ENCODE measurements at places on chromosomes 6 and 20. TPM values are rescaled to one million over a fixed set of nuclear protein-coding genes. Genes with fewer than 3 reads are reported as not detected.
A peak's percentile ranks its signal among the peaks of the same experiment; 100 is the strongest.

The PGC gene
- not detected for total RNA-seq

The TSBP1 gene
- total RNA-seq = not detected

The LAMA5 gene
- 24.7 TPM for total RNA-seq

The THEMIS gene
- total RNA-seq = 0.42 TPM

The GCM1 gene
- not detected for total RNA-seq

DNA sequence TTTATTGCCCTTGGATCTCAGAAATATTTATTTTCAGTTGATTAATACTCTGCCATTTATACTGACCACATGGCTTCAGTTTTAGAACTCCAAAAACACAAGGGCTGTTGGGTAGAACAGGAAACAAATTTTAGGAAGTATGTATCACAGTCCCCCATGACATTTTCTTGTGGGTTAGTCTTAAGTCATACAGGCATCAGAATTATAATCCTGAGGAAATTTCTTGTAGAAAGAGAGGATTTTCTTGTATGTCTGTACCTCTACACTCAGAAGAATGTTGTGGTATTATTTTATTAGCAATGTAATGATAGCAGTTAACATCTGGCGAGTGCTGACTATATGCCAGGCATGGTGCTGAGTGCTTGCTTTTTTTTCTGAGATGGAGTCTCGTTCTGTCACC, 302.9 kb downstream of the CLIC5 start:
- H3K27ac ChIP-seq = no peak overlapping the region
- no peak overlapping the region for H3K4me3 ChIP-seq
- no peaks in the 10 kb centered on the region for H3K4me1 ChIP-seq
- DNase-seq = no peak
- no peaks in the 10 kb centered on the region for H3K36me3 ChIP-seq
- no peaks in the 10 kb centered on the region for H3K27me3 ChIP-seq

GRCh38 chr20:46651091-46651962, at the start of gene SLC13A3:
SLC13A3 (minus strand) TSS chr20:46651459; CDS start chr20:46651421, 38 bp downstream.
- no peak within 1 kb of the TSS for H3K4me3 ChIP-seq
- H3K27ac ChIP-seq = no peak within 1 kb of the TSS
- H3K4me1 ChIP-seq = peaks cover 4% of the 10 kb centered on the region
- H3K36me3 ChIP-seq = no peaks in the 10 kb centered on the region
- DNase-seq = no peak

DNA sequence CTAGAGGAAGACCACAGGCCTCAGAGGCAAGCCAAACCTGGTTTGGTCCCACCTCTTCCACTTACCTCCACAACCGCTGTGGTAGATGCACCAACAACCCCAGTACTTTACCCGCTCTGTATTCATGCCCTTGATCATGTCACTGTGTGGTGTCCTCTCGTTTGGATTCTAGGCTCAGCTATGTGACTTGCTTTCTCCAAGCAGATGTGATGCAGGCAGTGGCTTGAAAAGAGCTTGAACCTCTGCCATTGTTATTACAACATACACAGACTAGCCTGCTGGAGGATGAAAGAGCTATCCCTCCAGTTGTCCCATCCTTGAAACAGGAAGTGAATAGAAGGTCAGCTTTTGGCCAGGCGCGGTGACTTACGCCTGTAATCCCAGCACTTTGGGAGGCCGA, 147.7 kb downstream of the ZNF217 start:
- no peak for DNase-seq
- H3K27me3 ChIP-seq = no peaks in the 10 kb centered on the region

DNA sequence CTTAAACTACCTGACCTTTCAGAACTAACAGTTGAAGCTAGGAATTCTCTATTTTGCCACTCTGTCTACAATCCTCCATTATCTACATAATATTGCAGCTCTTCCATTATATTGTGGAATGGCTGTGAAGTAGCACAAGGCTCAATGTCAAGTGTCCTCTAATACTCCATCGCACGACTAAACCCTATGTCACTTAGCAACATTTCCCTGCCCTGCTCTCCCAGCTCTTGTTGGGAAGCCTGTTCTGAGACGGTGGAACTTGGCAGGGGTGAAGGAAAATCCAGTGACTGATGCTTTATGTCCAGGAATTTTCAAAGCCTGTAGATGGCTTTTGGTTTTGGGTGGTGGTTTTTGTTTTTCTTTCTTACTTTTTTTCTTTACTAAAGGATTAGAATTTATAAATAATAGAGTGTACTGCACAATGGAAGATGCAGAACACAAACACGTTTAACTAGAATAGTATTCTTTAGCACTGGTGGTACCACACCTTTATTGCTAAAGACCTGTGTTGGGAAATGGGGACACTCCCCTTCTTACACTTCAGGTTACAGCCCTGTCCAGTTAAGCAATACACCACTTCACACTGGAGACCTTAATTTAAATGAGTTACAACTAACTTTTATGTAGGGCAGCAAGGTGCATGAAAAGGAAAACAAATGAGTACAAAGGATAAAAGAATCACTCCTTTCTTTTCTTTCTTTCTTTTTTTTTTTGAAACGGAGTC, 20.7 kb upstream of the AMD1 start:
- no peaks in the 10 kb centered on the region for H3K27me3 ChIP-seq
- DNase-seq = no peak
- no peaks in the 10 kb centered on the region for H3K4me1 ChIP-seq
- H3K27ac ChIP-seq = no peak overlapping the region
- H3K4me3 ChIP-seq = no peak overlapping the region

DNA sequence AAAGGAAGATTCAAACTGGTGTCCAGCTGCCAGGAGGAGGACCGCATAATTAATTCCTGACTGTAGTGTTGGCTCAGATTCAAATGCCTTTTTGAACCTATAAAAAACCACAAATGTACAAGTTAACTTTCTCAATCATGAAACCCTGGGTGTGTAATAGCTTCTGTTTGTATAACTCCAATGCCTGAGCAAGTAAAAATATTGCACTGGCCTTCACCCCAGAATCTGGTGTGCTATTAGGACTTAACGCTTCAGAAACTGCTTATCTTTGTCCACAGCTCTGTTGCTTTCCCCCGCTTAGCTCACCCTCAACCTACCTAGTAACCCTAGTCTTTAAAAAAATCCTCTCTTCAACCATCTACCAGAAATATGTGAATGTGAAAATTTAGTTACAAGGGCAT, 119.1 kb upstream of the MAP7 start:
- H3K4me1 ChIP-seq = peaks cover 6% of the 10 kb centered on the region
- H3K4me3 ChIP-seq = no peak overlapping the region
- peak overlapping the region; percentile 50 for H3K27ac ChIP-seq
- no peaks in the 10 kb centered on the region for H3K36me3 ChIP-seq

DNA sequence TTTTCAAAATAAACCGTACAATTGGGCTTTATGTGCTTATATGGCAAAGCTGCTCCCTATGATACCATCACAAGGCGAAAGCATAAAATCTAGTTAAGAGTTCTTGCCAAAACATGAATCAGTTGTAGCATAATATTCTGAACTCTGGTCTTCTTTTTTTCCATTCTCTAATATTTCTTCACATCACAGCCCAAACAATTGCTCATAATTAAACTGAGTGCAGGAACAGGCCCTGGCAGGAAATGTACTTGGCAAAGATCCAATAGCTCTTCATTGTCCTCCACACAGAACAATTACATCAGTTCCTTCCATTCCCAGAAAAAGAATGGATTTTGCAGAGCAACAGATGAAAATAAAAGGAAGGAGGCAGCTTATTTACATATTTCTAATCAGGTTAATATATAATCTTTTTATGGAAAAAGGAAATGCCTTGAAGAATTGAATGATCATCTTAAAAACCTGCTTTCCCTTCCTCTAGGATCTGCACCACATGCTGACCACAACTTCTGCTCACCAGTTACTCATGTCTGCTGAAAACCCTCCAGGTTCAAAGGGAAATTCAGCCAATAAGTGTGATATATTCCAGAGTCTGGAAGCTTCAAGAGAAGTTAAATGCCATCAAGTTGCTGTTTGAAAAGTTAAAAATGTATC, 123.3 kb upstream of the COL21A1 start:
- no peak overlapping the region for H3K27ac ChIP-seq
- H3K36me3 ChIP-seq = no peaks in the 10 kb centered on the region
- H3K4me1 ChIP-seq = peaks cover 13% of the 10 kb centered on the region
- DNase-seq = no peak
- H3K4me3 ChIP-seq = no peak overlapping the region

- no peak for DNase-seq
- H3K27me3 ChIP-seq = no peaks in the 10 kb centered on the region
- no peaks in the 10 kb centered on the region for H3K4me1 ChIP-seq
- H3K27ac ChIP-seq = no peak overlapping the region
- H3K4me3 ChIP-seq = no peak overlapping the region
Observed at GRCh38 chr20:36507746-36508145, 33.6 kb upstream of the MYL9 start.

DNA sequence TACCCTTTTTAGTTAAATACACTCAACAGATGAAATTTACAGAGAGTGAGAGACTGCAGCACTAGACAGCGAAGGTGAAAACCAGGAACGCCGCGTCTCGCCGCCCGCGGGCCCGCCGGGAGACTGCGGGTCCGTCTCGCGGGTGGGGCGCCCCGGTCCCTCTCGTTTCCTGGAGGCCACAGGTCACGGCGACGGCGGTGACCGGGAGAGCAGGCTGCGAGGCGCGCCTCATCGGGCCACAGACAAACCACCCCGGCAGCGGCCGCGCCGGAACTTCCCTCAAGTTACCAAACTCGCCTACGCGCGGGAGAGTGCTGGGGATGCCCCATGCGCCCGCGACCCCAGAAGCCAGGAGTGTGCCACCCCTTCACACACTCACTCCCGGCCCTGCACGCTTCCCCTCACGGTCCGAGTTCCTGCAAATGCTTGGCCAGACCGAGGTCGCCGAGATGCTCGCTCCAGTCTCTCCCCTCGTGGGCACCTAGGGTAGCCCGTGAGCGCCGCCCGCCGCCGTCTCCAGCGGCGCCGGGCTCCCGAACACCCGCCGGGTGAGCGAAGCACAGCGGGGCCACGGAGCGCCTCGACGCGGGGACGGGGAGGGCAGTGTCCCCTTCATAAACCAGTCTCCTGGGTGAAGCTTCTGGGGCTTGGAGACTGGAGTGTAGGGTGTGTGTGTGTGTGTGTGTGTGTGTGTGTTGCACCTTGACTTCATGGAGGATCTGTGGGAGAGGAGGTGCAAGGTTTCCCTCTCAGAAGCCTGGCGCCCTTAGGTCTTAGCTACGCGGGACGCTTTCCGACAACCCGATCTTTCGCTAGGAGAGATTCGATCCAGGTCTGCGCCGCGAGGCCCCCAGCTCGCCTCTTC, 1.4 kb downstream of the BACH2 start:
- DNase-seq = peak; percentile 60
- peak overlapping the region; percentile 97 for H3K27ac ChIP-seq
- H3K27me3 ChIP-seq = no peaks in the 10 kb centered on the region
- peaks cover 4% of the 10 kb centered on the region for H3K4me1 ChIP-seq
- H3K4me3 ChIP-seq = peak overlapping the region; percentile 58
- H3K36me3 ChIP-seq = no peaks in the 10 kb centered on the region

GRCh38 chr6:28719275-28719940, 193.7 kb downstream of the GPX5 start:
- H3K27me3 ChIP-seq = no peaks in the 10 kb centered on the region
- no peaks in the 10 kb centered on the region for H3K4me1 ChIP-seq
- H3K36me3 ChIP-seq = no peaks in the 10 kb centered on the region
- DNase-seq = no peak
- H3K27ac ChIP-seq = no peak overlapping the region
- no peak overlapping the region for H3K4me3 ChIP-seq

DNA sequence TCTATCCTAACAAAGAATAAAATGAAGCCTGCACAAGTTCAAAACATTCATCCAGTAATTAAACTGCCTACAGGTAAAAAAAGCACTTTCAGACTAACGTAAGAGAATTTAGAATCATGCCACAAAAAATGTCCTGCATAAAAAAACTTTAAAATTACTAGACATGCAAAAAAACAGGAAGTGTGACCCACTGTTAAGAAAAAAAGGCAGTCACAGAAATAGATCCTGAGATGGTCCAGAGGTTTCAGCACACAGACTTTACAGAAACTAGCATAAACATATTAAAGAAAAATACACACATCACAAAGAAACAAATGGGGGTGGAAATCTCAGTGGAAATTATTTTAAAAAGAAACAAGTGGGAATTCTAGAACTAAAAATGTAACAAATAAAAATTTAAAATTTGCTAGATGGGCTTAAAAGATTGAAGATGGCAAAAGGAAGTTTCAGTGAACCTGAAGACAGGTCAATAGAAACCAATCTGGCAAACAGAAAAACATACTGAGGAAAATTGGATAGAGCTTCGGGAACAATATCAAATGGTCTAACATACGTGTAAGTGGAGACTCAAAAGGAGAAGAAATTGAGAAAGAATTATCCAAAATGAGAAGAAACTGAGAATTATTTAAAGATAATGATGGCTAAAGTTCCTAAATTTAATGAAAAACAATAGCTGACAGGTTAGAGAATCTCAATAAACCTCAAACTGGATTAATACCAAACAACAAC, 3.4 kb upstream of the ZNF133 start:
- H3K27ac ChIP-seq = no peak overlapping the region
- peaks cover 10% of the 10 kb centered on the region for H3K4me1 ChIP-seq

GRCh38 chr20:39623584-39624234, 661.6 kb downstream of the DHX35 start:
- H3K4me3 ChIP-seq = no peak overlapping the region
- H3K36me3 ChIP-seq = no peaks in the 10 kb centered on the region
- no peaks in the 10 kb centered on the region for H3K4me1 ChIP-seq
- H3K27me3 ChIP-seq = no peaks in the 10 kb centered on the region

DNA sequence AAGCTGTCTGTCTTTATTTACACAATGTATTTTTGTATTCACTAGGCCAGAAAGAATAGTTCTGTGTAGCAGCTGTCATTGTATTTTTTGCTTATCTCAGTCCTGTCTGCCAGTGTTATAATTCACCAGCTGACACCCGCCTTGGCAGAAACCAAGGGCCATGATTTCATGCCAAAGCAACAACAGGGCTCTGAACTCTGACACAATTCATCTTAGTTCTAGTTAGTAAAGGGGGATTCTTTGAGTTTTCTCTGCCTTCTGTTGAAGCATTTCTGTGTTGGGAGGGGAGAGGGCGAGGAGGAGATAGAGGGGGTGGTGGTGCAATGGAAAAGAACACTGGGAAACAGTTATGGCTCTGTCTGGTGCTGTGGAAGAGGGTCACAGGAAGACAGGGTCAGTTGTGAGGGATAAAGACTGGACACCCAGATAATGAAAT, 684.6 kb upstream of the MARCKS start:
- no peak overlapping the region for H3K4me3 ChIP-seq
- H3K4me1 ChIP-seq = peaks cover 1% of the 10 kb centered on the region
- H3K27ac ChIP-seq = no peak overlapping the region

DNA sequence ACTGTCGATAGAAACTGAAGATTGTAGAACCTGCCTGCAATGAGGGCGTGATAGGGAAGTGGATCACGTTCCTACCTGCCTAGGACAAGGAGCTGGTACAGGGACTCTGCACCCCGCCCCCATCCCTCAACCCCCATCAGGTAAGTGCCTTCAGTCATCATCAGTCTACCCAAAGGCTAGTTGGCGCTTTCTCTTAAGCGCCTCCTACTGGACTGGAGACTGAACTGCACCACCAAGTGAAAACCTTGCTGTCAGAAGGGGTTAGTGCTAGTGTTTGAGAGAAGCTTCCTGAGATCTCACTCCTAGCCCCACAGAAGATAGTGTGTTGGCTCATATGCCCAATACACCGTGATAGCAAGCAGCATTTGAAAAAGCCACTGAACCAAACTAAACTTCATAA, 706.5 kb upstream of the MAN1A1 start:
- H3K4me3 ChIP-seq = no peak overlapping the region
- no peaks in the 10 kb centered on the region for H3K4me1 ChIP-seq
- H3K27me3 ChIP-seq = no peaks in the 10 kb centered on the region
- DNase-seq = no peak
